Activated T-helper 2 cell treated with anti-CD3 and anti-CD28 coated beads, Interferon-gamma antibody, Interleukin-2, Interleukin-4, amounts not matched to agents 10 μg/mL and 5 μg/mL and 100 μg/mL, durations not matched to agents 14 hours and 24 hours and 36 hours (primary cell): ENCODE measurements at places on chromosomes 6 and 20. TPM values are rescaled to one million over a fixed set of nuclear protein-coding genes. Genes with fewer than 3 reads are reported as not detected.

DNA sequence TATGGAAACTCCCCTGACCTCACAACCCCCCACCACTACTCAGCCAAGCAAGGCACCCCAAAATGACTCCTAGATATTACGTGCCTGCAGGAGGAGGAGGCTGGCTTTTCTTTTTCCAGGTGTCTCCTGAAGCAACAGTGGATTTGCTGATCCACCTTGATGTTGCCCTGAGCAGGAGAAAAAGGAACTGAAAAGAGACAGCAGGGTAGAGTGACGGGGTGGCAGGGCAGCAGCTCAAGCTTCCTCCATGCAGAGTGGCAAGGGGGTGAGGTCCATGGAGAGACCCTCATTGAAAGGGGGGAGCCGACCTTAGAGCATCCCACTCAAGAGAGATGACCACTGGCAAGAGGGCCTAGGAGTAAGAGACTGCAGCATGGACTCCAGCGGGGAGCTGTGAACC, 112.0 kb upstream of the SIRPA start:
- no peak overlapping the region for H3K27ac ChIP-seq
- no peak overlapping the region for H3K4me3 ChIP-seq
- DNase-seq = no peak
- H3K36me3 ChIP-seq = no peaks in the 10 kb centered on the region

TBXT gene
- total RNA-seq = not detected in 2 replicates

CALHM5 gene
- not detected in 2 replicates for total RNA-seq

GRCh38 chr20:32523613-32524213, 61.4 kb downstream of the NOL4L start:
- peak overlapping the region; percentile 7 for H3K27ac ChIP-seq
- no peak for DNase-seq
- H3K4me1 ChIP-seq = peaks cover 38% of the 10 kb centered on the region
- H3K27me3 ChIP-seq = no peaks in the 10 kb centered on the region

GRCh38 chr6:162463576-162463975, 264.0 kb downstream of the PRKN start:
- H3K27ac ChIP-seq = no peak overlapping the region
- no peak for DNase-seq
- no peaks in the 10 kb centered on the region for H3K4me1 ChIP-seq
- no peaks in the 10 kb centered on the region for H3K27me3 ChIP-seq
- no peaks in the 10 kb centered on the region for H3K36me3 ChIP-seq

DNA sequence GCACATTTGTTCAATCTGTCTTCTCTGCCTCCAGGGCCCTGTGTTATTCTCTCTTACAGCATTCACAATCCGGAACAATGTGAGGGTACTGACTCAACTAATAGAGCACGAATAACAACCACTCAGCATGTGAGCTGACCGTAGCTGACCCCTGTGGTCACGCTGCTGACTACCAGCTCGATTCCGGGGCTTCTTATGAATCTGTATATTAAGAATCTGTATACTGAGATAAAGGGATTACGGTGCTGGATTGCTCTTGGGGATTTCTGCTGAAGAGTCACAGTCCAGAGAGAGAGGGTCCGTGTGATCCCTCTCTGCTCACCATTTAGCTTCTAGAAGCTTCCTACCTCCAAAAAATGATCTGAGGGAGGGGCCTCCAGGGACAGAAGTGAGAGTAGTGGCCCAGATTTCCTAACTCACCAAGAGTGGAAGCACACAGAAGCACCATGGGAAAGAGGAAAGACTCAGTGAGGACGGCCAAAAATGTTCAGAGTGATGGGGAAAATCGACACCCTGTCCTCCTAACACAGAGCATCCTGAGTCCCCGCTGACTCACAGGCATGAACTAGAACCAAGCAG, 156.2 kb downstream of the THBS2 start:
- H3K4me3 ChIP-seq = no peak overlapping the region
- no peaks in the 10 kb centered on the region for H3K4me1 ChIP-seq

CST2 gene
- not detected in 2 replicates for total RNA-seq

DNA sequence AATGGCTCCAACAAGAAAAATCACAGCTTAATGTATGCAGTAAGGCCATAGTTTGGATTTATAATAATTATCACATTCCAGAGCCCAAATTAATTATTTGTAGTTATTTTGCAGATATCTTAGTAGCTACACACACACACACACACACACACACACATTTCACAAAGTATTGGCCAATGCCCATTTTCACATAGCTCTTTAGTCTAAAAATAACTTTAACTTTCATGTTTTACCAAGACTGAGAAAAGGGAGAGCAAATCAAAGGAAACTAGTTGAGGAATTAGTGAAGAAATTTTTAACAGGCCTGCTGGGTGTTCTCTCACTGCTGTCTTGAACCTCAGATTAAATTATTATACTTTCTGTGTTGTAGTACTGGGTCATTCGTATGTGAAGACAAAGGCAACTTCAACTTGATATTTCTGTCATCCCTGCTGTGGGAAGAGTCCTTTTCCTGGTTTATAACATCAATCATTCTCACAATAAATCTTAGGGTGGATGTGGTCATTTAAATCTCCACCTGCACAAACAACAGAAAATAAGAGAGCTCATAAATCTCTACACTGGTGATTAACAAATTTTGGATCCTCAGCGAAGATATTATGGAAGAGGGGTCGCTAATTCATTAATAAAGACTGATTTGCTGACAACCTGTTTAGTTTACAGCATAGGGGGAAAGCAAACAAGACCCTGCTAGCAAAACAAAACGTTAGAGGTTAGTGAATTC, 1.6 kb upstream of the TCF21 start:
- no peak overlapping the region for H3K27ac ChIP-seq
- no peaks in the 10 kb centered on the region for H3K36me3 ChIP-seq
- DNase-seq = no peak
- no peak overlapping the region for H3K4me3 ChIP-seq
- H3K27me3 ChIP-seq = peaks cover 73% of the 10 kb centered on the region

GRCh38 chr20:20568604-20569205, 143.7 kb downstream of the RALGAPA2 start:
- H3K4me3 ChIP-seq = no peak overlapping the region
- peaks cover 7% of the 10 kb centered on the region for H3K4me1 ChIP-seq
